CD8-positive, alpha-beta T cell (primary cell): ENCODE measurements at places on chromosomes 12 and 14.

- no peak for DNase-seq
These were observed 214.1 kb downstream of the FBXL14 start for GRCh38 chr12:1380171-1380851.

GRCh38 chr14:90412058-90412457 lies 15.2 kb downstream of the CALM1 start:
- no peak for DNase-seq

DNA sequence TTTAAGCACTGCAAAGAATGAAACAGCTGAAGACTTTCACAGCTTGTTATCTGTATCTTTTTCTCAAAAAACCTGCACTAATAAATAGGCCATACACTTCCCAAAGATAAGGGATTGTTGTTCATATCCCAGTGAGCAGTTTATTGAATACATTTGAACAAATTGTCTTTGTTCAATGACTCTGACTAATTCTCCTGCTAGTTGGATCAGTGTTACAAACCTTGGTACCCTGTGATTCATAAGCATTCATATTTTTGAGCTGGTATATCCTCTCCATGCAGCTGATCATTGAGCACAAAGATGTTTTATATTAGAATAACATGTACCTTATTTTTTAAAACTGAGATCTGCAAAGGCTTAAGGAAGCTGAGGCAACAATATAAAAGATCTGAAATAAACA lies 58.9 kb upstream of the FSCB start:
- DNase-seq = no peak

- DNase-seq = no peak
These were observed 255.9 kb upstream of the ARID2 start for GRCh38 chr12:45473636-45474035.

DNA sequence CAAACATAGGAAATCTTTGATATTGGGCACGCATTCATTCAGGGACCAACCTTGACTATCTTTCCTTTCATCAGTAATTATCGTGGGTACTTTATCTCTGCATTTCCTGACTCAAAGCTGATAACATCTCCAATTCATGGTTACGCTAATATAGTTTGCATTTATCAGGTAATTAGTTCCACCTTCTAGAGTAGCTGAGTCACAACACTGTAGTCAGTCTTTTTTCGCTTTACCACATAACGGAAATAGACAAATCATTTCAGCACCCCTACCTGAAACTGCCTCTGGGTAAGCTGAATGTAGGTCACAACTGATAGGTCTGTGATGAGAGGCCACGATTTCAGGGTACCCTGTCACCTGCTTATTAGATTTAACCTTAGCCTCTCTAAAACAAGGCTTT lies 36.7 kb upstream of the IL22 start:
- DNase-seq = no peak

- DNase-seq = peak; percentile 77
These were observed 10.5 kb downstream of the ZFP36L1 start for GRCh38 chr14:68782091-68782981.

- no peak for DNase-seq
These were observed 26.8 kb downstream of the IFT43 start for GRCh38 chr14:76012354-76012753.

DNA sequence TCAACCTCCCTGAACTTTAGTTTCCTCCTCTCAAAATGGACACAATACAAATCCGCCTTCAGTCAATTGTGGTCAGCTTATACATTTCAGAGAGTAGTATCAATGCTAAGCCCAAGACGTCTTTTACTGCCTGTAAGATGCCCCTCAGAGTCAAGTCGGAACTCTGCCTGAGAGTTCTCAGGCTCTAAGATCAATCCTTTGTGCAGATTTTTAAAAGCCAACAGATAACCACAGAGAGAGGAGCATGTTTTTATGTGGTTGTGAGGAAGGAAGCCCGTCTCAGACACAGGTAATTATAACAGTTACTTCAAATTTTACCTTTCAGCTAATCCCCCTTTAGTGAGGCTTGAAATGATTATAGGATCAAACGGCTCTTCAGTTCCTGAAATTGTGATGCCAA lies 91.6 kb downstream of the HELB start:
- DNase-seq = peak; percentile 28

GRCh38 chr12:27769142-27769673 lies 10.8 kb upstream of the KLHL42 start:
- DNase-seq = no peak

- no peak for DNase-seq
These were observed 26.4 kb downstream of the DDHD1 start for GRCh38 chr14:53126731-53127130.

GRCh38 chr14:95056476-95056875 lies 100.9 kb downstream of the DICER1 start:
- no peak for DNase-seq

DNA sequence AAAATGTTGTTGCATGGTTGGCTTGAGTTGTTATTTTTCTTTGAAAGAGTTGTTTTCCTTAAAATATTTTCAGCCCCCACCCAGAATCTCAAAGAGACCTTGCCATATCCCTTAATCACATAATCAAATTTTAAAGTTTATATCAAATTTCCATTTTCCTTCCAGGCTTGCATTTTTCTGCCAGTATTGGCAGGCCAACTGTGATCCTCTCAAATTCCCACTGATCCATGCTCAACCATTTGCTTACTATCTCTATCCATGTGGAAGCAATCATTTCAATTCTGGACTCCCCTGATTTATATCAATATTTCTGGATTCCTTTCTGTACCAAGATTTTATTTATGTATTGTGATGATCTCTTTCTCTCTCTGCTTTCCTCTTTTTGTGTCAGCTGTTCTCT lies 64.2 kb upstream of the PYGL start:
- no peak for DNase-seq

DNA sequence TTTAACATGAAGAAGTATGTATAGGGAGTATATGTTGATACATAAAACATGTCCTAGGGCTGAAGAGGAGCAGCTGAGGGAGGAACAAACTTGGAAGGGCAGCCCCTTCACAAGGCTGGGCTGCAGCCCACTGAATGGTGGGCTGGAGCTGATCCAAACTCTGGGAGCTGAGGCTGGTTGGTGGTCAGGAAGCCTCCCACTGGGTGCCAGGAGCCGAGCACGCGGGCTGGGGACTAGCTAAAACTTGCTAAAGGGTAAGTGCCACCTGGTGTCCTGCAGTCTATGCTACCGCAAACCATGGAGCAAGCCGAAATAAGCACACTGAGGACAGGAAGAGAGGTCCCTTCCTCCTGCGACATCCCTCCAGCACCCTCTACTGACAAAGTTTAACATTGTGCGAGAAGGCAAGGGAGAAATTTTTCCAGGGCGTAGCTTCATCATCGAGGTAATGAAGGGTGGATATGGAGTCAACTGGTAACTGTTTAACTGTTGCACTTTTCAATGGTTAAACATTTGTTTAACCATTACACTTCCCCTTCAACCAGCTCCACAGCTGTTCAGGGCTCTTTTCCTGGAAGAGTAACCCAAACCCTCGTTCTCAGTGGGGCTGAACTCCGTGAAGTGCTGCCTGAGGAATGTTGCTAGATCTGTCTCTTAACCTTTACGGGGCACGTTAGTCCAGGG lies 42.2 kb downstream of the EGLN3 start:
- DNase-seq = no peak

GRCh38 chr12:4215229-4216186 lies 58.1 kb upstream of the CCND2 start:
- peak; percentile 34 for DNase-seq

DNA sequence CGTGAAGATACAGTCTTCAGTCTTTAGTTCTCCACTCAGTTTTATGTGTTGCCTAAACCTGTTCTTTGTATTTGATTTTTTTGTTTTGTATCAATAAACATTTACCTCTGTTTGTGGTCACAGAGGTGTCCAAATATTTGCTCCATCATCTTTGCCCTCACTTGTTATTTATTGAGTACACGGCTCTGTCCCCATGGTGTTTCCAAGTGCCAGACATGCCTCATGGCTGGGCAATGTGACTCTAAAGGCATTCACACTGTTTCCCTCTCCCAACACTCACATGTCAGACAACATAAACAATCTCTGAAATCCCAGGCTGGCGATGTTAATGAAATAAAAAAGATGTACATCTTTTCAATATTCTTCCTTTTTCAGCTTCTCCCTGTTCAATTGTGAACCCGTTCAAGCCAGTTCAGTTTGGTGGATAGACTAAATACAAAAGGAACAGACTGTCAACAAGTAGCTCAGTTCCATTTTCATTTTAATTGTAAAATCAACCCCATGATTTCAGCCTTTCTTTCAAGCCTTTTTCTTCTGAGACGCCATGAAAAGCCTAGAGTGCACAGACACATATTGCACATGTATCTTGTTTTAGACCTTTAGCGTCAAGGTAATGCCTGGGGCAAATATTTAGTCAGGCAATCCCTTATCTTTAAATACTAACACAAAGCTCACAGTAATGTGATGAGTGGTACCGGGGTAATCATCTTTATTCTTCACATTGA lies 680.7 kb downstream of the GALC start:
- DNase-seq = no peak

GRCh38 chr14:36556811-36557433 lies 25.5 kb downstream of the NKX2-8 start:
- DNase-seq = peak; percentile 14

- DNase-seq = no peak
These were observed 45.8 kb upstream of the FGD4 start for GRCh38 chr12:32353540-32353939.
